Activated effector memory CD4-positive, alpha-beta T cell treated with anti-CD3 and anti-CD28 coated beads, Interleukin-2, amount 50 U/mL, for 16 hours (primary cell): ENCODE measurements at places on chromosomes 4 and X.

DNA sequence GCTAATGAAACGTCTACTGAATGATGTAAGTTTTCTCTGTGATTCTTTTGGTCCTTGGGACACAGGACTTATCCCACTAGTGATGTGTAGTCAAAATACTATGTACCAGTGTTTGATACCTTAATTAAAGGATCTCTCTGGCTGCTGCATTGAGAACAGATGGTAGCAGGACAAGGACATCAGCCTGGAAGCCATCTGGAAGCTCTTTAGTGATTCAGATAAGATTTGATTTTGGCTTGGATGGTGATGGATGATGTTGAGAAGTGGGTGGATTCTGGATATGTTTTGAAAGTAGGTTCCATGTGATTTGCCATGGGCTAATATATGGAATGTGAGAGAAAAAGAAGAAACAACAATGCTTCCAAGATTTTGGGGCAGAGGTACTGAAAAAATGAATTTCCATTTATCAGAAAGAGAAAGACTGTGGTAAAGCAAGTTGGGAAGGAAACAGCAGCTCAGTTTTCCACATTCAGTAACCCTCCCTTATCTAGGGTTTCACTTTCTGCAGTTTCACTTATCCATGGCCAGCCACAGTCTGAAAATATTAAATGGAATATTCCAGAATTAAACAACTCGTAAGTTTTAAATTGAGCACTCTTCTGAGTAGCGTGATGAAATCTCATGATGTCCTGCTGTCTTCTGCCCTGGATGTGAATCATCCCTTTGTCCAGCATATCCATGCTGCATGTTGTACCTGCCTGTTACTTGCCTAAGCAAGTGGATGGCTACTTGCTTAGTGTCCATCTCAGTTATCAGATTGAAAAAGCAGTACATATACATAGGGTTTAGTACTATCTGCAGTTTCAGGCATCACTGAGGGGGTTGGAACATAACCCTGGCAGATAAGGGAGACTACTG is 15.6 kb downstream of the CD38 start:
- DNase-seq = no peak

DNA sequence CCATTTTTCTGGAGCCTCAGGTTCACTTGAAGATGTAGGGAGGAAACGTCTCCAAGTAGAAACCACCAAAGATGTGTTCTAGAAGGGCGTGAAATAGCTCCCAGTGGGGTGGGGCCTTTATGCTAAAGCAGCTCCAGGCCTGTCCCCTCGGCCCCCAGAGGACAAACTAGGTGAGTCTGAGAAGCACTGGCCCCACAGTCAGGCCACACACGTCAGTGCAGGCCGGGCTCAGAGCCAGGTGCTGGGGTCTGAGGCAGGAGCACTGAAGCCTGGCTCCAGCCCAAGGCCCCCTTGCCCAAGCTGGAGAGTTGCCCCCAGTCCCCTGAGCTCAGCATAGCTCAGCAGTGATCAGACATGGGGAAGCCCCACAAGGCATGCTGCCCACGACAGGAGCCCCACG is 95.4 kb upstream of the PSAPL1 start:
- no peak for DNase-seq

DNA sequence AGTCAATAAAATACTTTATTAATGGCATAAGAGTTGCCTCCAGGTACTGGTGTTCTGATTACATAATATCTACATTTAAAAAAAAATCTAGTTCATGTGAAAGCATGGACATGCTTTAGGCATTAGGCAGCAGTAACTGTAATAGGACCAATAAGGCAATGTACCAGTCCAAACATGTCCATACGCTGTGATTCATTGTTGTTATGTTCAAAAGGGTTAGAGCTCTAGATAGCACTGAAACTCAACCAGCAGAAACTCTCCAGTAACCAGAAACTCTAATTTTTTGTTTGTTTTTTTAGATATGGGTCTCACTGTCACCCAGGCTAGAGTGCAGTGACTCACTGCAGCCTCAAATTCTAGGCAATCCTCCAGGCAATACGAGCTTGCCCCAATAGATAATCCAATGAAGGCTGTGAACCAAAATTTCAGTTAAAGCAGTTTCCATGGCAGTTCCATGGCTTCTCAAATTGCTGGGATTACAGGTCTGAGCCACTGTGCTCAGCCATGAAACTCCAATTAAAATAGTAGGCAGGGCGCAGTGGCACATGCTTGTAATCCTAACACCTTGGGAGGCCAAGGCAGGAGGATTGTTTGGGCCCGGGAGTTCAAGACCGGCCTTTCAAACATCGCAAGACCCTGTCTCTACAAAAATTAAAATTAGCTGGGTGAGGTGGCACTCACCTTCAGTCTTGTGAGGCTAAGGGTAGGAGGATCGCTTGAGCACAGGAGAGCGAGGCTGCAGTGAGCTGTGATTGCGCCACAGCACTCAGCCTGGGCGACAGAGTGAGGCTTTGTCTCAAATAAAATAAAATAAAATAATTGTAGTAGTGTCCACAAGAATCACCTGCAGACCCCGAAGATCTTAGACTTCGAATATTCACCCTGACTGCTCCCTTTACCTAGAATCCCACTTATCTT is 36.3 kb downstream of the MGARP start:
- no peak for DNase-seq

DNA sequence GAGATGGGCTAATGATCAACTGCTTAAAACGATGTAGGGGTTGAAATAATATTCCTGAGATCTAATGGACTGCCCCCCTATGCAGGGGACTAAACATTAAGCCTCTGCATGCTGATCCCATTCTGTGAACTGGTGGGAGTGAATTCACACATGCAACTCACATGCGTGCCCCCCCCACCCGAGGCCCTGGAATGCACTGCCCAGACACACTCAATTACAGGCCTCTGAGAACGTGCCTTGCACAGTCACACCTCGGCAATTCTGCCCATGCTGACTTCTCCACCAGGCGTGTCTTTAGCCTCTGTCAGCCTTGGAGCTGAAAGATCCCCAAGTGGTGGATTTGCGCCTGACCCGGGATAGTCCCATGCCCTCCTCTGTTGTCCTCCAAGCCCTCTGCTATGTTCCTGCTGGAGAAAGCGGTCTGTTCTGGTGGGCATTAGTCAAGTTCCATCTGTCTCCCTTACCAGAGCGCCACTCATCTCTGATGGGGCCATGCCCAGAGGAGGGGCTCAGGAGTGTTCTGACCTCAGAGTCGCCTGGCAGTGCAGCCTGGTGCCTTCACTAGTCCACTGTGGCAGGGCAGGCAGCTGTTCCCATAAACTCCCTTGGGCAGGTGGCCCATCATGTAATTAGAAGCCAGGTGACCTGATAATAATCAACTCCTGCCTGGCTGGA is 86.5 kb downstream of the DRD5 start:
- DNase-seq = no peak

DNA sequence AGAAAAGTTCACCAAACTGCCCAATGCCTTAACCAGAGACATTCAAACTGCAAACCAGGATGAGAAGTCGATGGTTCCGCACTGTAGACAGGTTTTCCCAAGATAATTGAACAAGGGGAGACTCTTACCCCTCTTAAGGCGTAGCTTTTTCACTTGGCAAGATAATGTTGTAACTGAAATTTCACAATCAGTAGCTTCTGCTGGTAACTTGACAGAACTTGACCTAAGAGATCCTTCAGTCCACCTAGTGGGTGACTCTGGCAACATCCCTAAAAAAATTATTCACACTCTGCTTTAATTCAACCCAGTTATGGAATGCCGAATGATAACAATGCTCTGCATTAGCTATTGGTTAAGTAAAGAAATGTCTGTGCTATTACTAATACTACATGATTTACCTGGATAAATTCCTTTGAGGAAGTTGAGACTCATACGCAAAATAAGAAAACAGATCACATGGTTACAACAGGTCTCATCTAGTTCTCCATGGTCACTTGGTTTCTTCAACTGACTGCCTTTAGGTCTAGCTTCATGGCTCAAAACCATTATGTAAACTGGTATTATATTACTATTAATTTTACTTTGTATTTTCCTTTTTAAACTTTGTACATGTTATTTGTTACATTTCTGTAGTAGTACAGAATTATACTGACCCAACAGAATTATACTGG is 9.1 kb downstream of the ELF2 start:
- no peak for DNase-seq

- DNase-seq = no peak
These were observed 334.7 kb upstream of the NDST3 start for GRCh38 chr4:117699595-117699994.

DNA sequence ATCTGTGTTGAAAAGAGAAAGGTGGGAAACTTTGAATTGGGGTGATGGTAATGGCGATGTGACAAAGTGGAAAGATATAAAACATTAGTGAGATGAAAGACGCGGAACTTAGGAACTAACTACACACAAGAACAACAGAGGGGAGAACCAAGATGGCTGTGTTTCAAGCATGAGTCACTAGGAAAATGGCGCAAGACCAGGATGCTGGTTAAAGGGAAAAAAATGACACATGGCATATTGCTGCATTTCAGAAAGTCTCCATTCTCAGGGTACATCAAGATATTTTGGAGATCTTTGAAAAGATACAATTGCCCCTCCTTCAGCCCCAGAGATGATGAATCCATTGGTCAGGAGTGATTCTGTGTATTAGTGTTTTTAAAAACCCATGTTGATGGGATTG is 164.4 kb downstream of the FBXO8 start:
- no peak for DNase-seq

DNA sequence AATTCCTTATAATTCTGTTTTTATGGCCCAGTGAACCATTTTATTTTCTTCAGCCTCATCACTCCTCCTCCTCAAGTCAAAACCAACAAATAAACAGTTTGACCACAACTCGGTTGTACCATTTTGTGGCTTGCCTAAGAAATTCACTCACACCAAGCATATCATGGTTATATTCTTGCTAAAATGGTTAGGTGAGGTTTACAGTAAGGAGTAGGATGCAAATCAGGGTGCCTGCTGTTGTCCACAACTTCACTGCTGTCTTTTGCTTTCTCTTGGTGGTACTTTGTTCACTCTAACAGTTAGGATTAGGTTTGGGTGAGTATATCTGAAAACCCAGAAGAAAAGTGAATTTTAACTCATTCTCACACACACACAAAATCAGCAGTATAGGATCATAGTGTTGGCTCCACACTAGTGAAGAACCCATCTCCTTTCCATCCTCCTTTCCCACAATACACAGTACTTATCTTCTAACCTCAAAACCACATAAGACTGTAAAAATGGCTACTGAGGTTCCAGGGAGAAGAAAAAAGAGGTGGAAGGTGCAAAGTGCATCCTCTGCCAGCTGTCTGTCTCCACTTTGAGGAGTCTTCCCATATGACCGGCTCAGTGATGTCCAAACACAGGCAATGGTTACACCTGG is 368.8 kb downstream of the STPG2 start:
- DNase-seq = no peak

DNA sequence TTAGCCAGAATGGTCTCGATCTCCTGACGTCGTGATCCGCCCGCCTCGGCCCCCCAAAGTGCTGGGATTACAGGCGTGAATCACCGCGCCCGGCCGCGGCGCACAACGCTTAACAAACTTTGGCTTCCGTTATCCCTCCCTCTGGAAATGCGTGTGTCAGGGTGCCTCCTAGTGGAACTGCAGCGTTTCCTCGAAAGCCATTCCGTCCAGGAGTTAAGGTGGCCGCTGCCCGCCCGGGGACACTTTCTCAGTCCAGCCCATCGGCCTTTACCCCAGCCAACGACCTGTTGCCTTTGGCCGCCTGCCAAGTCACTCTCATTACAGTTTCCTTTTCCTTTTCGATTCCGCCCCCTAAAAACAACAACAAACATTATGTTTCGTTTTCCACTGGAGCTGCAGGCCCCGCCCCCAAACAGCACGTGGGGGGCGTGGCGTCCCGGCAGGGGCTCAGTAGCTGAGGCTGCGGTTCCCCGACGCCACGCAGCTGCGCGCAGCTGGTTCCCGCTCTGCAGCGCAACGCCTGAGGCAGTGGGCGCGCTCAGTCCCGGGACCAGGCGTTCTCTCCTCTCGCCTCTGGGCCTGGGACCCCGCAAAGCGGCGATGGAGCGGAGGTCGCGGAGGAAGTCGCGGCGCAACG is at the start of gene HERC5:
Gene HERC5, plus strand, starts transcription at position 450 of the 637 bp plus-strand sequence. Its CDS starts 151 bp downstream, at position 601.
- peak; percentile 96 for DNase-seq

DNA sequence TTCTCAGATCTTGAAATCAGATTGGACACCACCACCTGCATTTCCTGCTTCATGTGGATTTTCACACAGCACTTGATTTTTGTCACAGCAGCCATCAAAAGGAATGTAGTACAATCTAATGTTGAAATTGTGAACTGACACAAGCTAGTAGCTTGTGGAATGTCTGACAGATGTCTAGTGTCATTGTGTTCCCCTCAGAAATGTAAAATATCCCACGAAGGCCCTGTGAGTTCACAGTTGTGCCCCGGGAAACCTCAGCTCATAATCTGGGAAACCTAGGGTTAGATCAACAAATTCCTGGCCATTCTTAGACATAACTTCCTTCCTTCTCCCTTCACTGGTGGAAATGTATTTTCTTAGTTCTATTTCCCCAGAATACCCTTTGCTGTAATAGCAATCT is 205.7 kb downstream of the AR start:
- DNase-seq = no peak

DNA sequence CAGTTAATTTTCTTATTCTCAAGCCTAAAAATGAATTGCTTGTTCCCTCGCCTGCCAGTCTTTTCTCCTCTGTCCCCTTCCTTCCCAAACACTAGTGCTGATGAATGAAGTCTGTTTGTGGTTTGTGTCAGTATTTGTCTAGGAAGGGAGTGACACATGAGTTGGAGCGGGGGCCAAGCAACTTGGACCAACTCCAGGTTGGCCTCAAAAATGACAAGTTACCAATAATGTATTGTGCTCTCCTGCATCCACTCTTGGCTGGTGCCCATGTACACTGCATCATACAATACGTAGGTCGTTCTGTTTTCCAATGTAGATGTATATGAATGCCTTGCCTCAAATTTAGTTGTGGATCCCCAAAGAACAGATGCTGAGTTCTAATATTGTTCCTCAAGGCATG is 223.0 kb upstream of the GPC4 start:
- no peak for DNase-seq

DNA sequence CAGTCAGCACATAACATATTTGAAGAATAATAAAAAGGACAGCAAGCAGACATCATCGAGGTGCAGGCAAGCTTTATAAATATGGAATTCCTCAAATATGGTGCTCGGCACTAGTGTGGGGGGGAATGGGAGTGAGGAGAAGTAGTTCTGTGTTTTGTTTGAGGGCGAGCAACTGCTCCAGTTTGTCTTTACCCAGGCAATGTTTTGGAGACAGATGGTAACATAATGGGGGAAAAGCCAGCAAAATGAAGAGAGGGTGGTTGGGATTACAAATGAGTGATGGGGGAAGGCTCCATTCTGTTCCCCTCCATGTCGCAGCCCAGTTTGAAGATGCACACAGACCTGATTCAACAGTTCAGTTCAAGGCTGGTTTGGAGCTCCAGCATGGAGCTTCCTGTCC is 572.9 kb upstream of the DIPK2B start:
- DNase-seq = no peak

- peak; percentile 66 for DNase-seq
These were observed at the start of gene FREM3 for GRCh38 chr4:143700416-143701352. FREM3 (minus strand) TSS chr4:143700675; CDS start chr4:143700675, 0 bp downstream.

- DNase-seq = no peak
These were observed 185.9 kb downstream of the DHRSX start for GRCh38 chrX:2314831-2315365.

GRCh38 chr4:162403419-162403818 is 239.6 kb upstream of the FSTL5 start:
- no peak for DNase-seq

GRCh38 chr4:110112056-110112455 is 86.4 kb downstream of the ELOVL6 start:
- DNase-seq = no peak

GRCh38 chrX:17500145-17500579 is 125.2 kb downstream of the NHS start:
- DNase-seq = no peak

GRCh38 chr4:159447296-159447695 is 344.4 kb downstream of the RAPGEF2 start:
- DNase-seq = no peak
